CD4-positive, alpha-beta T cell treated with Interleukin-6 at 100 ng/mL for 8 hours (primary cell): ENCODE measurements at places on chromosomes 6 and 20.

DNA sequence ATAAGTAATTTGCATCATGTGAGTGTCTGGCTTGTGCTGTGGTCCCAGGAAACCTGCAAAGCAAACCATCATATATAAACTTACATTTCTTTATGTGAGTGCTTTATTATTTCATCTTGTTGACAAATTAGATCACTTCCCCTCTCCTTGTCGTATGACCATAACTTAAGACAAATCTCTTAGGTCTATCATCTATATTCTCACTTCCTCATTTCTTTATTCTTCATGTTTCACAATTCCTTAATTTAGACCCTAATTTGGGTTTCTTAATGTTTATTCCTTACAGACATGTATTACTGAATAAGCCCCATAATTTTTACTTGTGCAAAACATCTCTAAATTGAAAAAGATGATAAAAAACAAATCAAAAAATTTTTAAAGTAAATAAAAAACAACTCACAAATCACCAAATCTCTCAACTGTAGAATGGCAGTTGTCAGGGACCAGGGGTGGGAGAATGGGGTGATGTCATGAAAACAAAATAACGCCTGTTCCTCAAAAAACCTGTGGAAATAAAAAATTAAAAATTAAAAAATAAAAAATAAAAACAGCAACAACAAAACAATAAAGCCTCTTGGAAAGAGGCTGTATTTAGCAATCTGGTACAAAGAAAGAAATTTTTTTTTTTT, 49.5 kb upstream of the FBXO30 start:
- DNase-seq = no peak

DNA sequence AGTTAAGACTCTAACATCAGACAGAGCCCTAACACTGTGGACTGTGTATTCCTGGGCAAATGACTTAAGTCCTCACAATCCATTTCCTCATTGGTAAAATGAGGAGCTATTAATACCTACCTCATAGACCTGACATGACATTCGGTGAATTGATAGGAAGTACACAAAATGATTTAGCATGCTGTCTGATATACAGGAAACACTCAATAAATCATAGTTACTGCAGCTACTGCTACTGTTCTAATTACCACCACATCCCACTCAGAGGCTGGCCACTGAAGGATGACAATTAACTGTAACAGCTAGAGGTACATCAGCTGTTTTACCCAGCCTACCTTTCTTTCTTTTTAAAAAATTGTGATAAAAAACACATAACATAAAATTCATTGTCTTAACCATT, 87.7 kb downstream of the PLCG1 start:
- DNase-seq = no peak

GRCh38 chr6:11197850-11198249, 34.6 kb downstream of the NEDD9 start:
- no peak for DNase-seq

- DNase-seq = no peak
Measured at GRCh38 chr6:77638129-77638830, 14.6 kb upstream of the MEI4 start.

DNA sequence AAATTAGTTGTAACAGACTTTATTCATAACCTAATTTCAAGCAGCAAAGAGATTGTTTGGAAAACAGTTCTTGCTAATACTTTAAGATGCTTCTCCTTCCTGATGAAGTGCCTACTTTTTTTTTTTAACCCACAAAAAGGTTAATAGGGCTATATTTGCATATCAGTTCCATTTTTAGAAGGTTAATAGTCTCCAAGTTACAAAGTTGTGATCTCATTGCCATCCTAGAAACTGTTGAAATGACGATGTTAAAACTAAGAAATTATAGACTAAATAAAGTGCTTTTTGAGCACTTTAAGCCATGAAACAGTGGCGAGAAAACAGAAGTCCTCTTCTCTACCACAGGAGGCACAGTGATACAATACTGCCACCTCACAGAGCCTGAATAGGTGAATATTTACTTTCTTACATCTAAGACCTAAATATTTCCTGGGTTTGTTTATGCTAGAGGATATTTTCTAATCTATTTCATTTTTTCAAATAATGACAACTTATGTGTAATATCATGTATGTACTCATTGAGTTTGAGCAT, 5.3 kb downstream of the RNF144B start:
- DNase-seq = no peak

DNA sequence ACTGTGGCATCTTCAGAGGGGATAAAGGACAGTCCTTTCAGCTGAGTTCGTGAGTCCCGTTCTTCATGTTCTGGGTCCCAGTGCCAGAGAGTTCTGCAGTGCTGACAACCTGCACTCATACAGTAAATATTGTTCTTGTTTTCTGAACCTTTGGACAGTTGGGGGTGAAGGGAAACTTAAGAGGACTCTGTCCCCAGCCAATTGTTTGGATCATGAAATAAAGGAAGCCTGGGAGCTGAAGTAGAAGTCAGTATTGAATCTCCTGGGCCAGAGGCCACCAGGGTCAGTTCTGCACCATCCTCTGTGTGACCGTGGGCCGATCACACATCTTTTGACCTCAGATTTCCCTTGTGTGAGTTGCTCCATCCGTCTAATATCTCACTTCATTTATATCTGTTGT, 3.2 kb downstream of the SLC2A12 start:
- no peak for DNase-seq

DNA sequence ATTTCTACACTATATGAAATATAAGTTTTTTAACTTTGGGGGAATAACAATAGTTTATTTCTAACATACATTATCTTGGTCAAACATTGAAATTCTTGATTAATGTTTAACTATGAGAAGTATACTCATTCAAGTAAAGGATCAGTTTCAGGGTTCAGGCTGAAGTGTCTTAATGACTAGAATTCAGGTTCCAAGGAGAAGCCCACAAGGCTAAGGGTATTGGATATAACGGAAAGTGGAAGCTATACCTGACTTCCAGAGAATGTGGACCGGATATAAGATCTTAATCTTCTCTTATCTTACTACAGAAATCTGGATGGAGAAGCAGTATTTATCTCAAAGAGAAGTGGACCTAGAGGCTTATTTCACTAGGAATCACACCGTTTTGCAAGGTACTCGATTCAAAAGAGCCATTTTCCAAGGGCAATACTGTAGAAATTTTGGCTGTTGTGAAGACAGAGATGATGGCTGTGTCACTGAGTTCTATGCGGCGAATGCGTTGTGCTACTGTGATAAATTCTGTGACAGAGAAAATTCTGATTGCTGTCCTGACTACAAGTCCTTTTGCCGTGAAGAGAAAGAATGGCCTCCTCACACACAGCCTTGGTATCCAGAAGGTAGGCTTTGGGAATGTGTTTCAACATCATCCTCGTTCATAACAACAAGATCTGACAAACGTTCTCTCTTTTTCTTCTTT, at the start of gene TINAG:
TINAG (plus strand) TSS at position 153 of the 697 bp plus-strand sequence; CDS start at position 263, 110 bp downstream.
- no peak for DNase-seq
